CD4-positive, alpha-beta T cell treated with Interleukin-10 for 1 hour (primary cell): ENCODE measurements at places on chromosomes 3 and 15.

- DNase-seq: no peak
These were observed 295 bp downstream of the ZWILCH start for GRCh38 chr15:66505430-66505811.

DNA sequence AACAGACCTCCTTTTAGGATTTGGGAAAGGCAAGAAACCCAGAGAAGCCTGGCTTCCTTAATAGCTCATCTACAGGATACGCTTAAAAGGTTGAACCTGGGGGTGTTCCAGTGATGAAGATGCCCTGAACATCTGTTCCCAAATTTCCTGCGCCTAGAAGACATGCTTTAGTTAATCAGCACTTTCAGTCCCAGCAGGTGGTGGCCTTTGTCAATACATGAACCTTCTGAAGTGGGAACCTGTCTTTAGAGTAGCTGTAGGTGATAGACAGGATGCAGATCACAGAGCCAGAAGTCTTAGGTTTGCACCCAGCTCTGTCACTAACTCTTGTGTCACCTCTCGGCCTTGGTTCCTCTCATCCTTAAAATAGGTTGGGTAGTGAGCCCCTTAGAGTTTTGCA lies 149.7 kb upstream of the SYNPR start:
- no peak for DNase-seq

DNA sequence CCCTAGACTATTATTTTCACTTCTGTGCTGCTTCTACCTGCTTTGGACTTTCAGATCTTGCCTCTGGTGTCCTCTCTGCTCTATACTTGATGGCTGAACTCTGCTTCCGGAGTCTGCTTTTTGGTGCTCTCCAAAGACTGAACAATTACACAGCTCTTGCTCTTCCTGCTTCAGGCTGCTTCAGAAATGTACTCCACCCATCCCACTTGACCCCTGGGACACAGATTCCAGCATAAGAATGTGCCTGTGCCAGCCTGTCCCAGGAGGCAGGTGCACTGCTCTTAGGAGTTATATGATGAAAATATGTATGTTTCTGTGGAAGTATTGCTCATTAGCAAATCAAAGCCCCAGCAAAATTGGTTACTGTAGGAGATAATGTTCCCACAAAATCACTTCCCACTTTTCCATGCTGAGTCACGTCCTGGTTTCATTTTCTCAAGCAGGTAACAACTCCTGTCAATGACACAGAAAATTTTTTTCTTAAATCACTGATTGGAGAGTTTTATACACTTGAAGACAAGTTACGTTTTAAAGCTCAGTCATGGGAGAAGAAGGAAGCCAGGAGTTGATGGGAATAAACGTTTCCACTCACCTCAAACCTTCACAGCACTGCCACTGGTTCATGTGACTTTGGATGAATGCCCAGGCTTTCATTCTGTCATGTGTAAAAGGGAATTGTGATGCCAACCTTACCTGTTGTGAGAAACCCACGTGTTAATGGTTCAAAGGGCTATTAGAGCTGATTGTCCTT lies 239.4 kb upstream of the ZPLD1 start:
- no peak for DNase-seq

GRCh38 chr3:81763001-81763400 lies 1.6 kb upstream of the GBE1 start:
- no peak for DNase-seq

- no peak for DNase-seq
These were observed 41.0 kb upstream of the TMEM158 start for GRCh38 chr3:45267097-45267496.

DNA sequence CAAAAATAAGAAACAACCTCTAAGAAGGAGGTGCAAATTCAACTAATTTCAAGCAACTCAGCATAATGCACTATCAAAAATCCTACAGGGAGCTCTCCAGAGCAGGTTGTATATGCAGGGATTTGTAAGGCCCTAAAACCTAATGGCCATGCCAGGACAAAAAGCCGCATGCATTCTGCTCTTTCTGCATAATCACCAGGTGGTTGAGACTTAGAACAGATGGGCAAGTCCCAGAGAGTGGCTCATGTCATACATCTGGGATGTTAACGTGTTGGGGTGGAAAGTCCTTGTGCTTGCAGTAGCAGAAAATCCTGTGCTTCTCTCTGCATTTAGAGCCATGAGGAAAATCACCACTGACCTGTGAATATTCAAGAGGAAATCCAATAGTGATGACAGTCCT lies 1002.9 kb downstream of the AGBL1 start:
- DNase-seq: no peak

GRCh38 chr3:42780892-42781700 lies 8.0 kb upstream of the CCDC13 start:
- DNase-seq: peak; percentile 77

DNA sequence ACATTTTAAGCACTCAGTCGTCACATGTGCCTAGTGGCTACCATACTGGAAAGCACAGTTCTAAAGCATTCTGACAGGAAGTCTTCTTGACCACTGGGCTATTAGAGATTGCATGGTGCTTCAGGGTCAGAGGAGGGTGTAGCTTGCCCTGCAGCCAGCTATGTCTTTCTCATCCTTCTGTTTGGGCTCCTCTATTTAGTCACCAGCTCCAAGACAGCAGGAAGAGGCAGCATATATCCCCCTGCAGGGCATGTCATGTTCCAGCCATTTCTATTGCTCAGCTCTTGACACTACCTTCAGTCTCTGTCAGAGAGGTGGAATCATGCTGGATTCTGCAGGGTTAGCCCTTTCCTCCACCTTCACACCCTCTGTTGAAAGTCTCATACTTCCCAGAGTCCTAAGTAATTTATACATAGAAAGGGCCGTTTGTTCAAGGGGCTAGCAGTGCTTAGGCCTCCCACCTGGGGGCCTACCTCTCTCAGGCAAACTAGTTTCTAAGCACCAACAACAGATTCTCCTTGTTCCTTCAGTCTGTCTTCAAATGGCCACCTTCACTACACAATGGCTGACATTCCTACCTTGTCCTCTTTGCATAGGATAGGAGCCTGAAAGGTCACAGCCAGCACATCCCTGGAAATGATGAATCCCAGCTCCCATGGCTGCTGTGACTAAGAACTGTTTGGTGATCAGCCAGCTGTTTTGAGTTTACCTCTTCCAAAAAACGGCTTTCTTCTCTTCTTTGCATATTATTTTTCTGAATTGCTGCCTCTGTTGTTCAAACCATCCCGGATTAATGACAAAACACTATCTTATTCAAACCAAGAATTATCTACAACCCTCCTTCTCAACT lies 115.7 kb upstream of the BFSP2 start:
- DNase-seq: no peak

DNA sequence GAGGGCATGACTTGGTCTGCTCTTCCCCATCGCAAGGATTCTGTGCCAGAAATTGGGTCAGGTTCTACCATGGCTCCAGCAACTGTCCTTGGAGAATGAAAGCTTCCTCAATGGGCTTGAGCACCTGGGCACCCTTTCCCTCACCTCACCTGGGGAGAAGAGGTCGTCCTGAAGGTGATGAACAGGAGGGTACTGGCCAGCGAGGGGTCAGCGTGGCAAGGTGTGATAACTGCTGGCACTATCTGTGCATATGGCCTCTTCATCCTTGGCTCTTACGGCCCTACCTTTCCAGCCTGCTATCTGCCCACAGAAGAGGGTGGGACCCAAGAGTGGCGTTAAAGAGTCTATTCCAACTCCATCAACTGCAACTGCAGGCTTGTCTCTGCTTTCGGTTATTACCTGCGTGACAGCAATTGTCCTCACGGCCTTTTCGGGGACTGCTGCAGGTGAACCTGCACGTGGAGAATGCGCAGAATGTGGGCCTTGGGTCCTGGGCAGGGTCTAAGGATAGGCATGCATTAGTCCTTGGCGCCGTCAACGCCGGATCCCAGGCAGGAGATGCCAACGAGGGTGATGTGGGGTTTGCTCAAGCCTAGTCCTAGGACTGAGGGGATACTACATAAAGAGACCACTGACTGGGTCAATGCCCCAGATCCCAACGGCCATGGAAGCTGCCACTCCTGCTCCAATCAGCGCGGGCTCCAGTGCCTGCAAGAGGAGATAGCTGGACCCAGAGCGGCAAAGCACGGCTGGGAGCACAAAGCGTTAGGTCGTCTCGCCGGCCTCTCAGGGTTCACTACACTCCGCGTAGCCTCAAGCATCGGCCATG lies 625 bp upstream of the RBM15B start:
- DNase-seq: no peak

- DNase-seq: no peak
These were observed 3.9 kb downstream of the GP5 start for GRCh38 chr3:194395212-194395611.

GRCh38 chr15:99571299-99571698 lies 5.5 kb downstream of the MEF2A start:
- DNase-seq: no peak

DNA sequence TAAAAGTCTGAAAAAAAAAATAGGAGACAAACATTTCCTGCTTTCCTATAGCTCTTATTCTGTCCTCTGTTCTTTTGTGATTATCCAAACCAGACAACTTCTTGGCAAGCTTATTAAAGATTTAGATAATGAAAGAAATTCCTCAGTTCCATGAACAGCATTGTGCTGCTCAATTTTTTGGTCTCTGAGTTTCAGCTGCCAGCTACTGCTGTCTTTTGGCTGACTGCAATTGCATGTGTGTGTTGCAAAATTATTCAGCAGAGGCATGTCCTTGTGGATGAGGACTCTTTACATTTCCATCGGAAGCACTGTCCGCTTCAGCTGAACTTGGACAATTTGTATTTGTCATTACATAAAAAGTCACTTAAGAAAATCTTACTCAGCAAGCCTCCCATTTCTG lies 397.3 kb upstream of the RASGRP1 start:
- DNase-seq: no peak

DNA sequence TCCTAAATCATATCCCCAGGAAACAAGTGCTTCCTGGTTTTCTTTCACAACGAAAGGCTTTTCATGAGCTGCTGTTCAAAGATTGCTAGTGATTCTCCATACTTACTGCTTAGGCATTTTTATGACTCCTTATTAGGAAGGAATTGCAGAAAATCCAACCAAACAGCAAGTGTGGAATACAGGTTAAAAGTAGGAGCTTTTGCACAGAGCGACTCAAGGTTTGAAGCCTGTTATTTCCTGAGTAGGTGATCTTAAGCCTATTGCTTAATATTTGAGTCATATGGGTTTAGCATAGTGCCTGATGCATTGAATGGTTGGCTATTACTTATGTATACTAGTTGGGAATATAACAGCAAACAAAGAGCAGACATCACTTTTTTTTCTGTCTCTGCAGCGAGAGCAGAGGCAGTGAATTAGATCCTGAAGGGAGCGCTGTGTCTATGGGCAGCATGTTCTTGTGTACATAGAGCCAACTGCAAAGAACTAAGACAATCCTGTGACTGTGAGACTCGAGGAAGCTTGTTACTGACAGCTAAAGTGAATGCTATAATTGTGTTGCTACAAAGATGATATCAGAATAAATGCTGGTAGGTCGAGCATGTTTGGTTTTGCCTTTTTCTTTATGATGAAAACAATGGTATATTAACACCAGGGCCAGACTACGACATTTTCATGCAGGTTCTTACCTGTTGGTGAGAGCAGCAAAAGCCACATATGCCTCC lies 6.3 kb downstream of the TM4SF1 start:
- DNase-seq: no peak

GRCh38 chr15:31296219-31296645 lies 30.4 kb upstream of the KLF13 start:
- DNase-seq: no peak

GRCh38 chr15:33007303-33007855 lies 187.1 kb downstream of the FMN1 start:
- no peak for DNase-seq

DNA sequence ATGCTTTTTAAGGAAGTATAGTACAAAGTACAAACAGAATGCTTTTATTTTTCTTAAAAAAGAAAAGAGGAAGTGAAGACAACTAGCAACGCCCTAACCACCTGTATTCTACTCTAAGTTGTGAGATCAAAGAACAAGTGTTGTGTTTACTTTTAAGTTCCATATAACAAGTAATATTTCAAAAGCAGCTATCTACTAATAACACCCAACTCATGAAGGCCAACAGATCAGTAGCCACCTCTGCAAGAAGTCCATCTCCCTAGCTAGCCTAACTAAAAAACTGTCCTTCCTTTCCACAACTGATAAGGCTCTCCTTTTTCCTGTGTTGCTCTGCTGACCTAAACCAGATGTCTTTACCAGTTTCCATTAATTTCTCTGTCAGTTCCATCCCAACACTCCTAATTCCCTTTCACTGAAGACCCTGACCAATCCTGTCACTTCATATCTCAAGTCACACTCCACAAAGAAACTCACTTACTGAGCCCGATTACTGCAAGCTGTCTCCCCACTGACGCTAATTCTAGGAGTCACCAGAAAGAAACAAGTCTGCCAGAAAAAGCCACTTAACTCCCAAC lies 26.9 kb downstream of the PHC3 start:
- peak; percentile 15 for DNase-seq

- DNase-seq: no peak
These were observed at the start of gene CHRNA7 for GRCh38 chr15:32029862-32030781. Gene CHRNA7, plus strand, starts transcription at chr15:32030515. Its CDS starts 80 bp downstream, at chr15:32030595.

DNA sequence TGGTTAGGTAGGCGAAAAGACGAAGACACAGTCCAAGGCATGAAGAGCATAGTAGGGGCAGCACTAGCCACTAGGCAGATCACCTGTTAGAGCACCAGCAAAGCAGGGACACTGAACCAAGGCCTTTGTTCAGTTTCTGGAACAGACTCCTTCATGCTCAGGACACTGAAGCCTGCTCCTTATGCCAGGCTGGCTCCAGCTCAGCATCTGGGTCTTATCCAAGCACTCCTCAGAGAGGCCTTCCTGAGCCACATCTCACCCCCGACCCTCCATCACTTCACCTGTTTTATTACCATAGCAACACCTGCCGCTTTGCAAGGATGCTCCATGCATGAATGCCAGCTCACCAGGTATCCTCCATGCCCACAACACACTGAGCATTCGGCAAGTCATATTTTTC lies 206.3 kb upstream of the CHRNA7 start:
- no peak for DNase-seq

- DNase-seq: no peak
These were observed 312.2 kb upstream of the ZNF717 start for GRCh38 chr3:76097589-76097969.

DNA sequence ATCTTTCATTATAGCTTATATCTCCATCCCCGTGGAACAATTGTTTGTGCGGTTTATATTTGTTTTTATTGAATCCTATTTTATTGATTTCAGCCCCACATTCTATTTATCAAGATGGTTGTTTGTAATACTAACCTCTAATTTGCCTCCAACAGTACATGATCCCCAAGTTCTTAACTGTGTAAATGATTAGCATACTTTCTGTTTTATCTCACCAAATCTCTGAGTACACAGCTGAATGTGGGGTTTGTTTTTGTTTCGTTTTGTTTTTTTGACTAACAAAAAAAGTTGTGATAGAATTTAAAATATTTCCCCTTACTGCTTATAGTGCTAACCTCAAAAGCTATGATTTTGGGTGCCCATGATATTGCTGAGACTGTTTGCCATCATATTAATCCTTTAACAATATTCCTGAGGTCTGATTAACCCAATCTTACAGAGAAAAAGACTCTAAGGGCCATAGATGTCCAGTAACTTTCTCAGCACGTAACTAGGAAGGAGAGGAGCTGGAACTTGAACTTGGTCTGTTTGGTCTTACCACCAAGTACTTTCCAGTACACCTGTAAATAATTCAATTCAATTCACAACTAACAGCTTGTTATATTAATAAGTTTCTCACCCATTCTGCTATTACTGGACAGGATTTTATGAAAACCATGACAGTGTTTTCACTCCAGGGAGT lies 789.8 kb downstream of the TUSC7 start:
- DNase-seq: no peak
